ENCODE measurements at places on chromosomes 12 and 14. TPM values are rescaled to one million over a fixed set of nuclear protein-coding genes. Genes with fewer than 3 reads are reported as not detected.

PSEN1 gene
- 31.8 TPM for polyA plus RNA-seq

PTPRO gene
- 1.4 TPM for polyA plus RNA-seq

WDHD1 gene
- polyA plus RNA-seq = 11.7 TPM

SERPINA4 gene
- polyA plus RNA-seq = not detected

MYF5 gene
- polyA plus RNA-seq = 23.7 TPM

MGST1 gene
- polyA plus RNA-seq = 17.8 TPM

NID2 gene
- polyA plus RNA-seq = 138 TPM

KRT6C gene
- polyA plus RNA-seq = 1.3 TPM

LHX5 gene
- polyA plus RNA-seq = not detected

CLEC4C gene
- not detected for polyA plus RNA-seq

TMEM117 gene
- polyA plus RNA-seq = 8.0 TPM

BEST3 gene
- polyA plus RNA-seq = 66.6 TPM

RASSF3 gene
- 57.5 TPM for polyA plus RNA-seq

PTHLH gene
- 3.5 TPM for polyA plus RNA-seq

CD69 gene
- 1.6 TPM for polyA plus RNA-seq

SPTSSA gene
- 33.7 TPM for polyA plus RNA-seq

DDX24 gene
- 89.1 TPM for polyA plus RNA-seq

PPP1R36 gene
- polyA plus RNA-seq = 0.44 TPM

GALNT8 gene
- 4.5 TPM for polyA plus RNA-seq

DNAJC22 gene
- 0.17 TPM for polyA plus RNA-seq

DPF3 gene
- polyA plus RNA-seq = 1.8 TPM

HOXC12 gene
- polyA plus RNA-seq = not detected

DBX2 gene
- polyA plus RNA-seq = 0.13 TPM

FKBP3 gene
- 127 TPM for polyA plus RNA-seq

OR4K2 gene
- polyA plus RNA-seq = not detected

DTX1 gene
- 3.4 TPM for polyA plus RNA-seq

DUSP6 gene
- 69.7 TPM for polyA plus RNA-seq

NAV3 gene
- polyA plus RNA-seq = 18.6 TPM

NUP107 gene
- 44.9 TPM for polyA plus RNA-seq

AQP5 gene
- 0.59 TPM for polyA plus RNA-seq

FSCB gene
- polyA plus RNA-seq = not detected

NUP37 gene
- 15.4 TPM for polyA plus RNA-seq

DCN gene
- 1,757 TPM for polyA plus RNA-seq

TMCC3 gene
- 21.3 TPM for polyA plus RNA-seq

SLC2A13 gene
- 7.0 TPM for polyA plus RNA-seq
